ENCODE measurements at places on chromosomes 6 and 20.

GRCh38 chr6:161804838-161805237 lies 531.0 kb upstream of the AGPAT4 start:
- peak; percentile 22 for DNase-seq

GRCh38 chr6:16783509-16783908 lies 22.2 kb upstream of the ATXN1 start:
- DNase-seq, result no peak

DNA sequence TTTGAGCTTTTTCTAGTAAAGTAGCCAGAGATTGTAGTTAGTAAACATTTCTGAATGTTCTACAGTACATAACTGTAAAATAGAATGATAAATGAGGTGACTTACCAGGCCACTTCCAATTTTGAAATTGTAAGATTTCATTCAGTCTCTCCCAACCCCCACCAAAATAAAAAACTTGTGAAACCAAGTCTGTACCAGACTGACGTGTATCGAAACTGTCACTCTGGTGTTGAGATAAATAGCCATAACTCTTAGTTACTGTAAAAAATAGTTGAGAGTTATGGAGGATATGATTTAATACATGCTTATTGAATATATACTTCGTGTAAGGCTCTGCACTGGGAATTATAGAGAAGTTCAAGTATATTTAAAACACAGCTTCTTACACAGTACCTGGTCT lies 455.7 kb downstream of the PLCB1 start:
- DNase-seq, result no peak

DNA sequence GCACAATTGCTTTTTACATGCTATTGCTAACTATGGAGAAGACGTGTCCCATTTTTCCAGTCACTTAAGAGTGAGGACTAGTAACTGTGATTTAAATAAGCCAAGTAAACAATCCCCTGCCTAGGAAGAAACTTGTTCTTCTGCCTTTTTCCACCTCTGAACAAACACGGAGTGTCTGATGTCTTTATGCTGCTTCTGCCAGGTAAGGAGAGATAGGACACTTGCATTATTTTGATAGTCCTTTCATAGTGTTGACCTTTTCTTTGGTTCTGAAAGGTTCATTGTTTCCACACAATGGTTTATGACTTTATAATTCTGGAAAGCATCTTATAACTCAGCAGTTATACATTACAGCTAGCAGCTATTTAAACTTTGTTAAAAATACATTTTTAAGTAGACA lies 8.4 kb downstream of the LRP11 start:
- DNase-seq, result no peak

GRCh38 chr6:21451546-21452013 lies 142.0 kb upstream of the SOX4 start:
- DNase-seq, result no peak

- DNase-seq, result no peak
Observed at GRCh38 chr20:573414-574296, 30.1 kb upstream of the CSNK2A1 start.

DNA sequence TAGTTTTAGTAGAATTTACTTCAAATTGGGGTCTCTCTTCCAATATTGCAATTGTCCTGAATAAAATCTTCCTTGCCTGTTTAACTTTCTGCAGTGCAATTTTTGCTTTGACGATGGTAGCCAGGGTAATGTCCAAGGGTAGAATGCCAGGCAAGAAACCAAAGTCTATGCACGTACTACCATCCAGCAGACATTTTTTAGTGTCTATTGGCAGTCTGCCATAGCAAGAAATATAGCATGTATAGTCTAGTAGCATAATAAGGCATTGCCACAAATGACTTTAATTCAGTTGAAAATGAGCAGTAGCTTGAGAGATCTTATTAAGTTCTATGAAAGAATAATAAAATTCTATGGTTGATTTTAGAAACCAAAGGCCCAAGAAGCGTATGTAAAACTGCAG lies 62.3 kb upstream of the KCNQ5 start:
- DNase-seq, result no peak

GRCh38 chr6:38705924-38706323 lies 3.0 kb upstream of the GLO1 start:
- no peak for DNase-seq

DNA sequence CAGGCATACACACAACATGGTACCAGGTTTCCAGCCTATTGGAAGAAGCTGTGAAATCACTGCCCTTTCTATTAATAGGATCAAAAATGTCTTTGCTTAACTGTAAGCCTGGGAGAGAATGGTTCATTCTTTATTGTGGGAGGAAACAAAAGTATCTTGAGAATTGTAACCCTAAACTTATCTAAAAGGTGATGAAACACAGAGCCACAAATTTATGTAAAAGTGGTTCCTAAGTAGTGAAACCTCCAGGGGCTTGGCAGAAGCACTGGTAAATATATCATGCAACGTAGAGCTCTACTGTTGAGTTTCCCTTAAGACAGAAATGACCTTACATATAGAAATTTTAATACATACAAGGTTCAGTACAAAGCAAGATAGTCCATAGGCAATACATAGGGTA lies 17.2 kb upstream of the NOX3 start:
- peak; percentile 58 for DNase-seq

DNA sequence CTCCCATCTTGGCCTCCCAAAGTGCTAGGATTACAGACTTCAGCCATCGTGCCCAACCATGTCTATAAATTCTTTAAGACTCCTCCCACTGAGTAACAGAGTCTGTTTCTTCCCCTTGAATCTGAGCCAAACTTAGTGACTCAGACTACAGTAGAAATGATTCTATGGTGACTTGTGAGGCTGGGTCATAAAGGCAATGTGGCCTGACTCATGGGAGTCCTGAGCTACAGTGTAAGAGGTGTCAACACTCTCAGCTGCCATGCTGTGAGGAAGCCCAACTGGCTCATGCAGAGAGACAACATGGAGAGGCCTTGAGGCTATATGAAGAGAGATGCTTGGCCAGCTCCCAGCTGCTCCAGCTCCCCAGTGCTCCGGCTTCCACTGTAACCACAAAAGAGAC lies 5.2 kb upstream of the NRSN2 start:
- peak; percentile 84 for DNase-seq

DNA sequence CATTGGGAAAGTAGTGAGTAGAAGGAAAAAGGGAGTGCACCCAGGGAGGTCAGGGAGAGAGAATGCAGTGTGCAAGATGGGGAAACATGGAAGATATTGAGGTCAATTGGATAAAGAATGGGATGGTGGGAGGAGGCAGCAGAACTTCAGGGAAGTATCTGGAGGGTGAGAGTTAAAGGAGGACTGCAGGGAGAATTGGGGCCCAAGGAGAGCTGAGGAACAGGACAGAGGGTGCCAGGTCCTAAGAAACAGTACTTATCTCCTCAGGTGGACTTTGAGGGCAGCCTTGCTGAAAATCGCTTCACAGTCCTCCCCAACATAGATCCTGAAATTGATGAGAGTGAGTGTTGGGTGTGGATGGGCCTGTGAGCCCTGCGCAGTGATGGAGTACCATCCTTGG lies 4.2 kb upstream of the SAPCD1 start:
- no peak for DNase-seq

DNA sequence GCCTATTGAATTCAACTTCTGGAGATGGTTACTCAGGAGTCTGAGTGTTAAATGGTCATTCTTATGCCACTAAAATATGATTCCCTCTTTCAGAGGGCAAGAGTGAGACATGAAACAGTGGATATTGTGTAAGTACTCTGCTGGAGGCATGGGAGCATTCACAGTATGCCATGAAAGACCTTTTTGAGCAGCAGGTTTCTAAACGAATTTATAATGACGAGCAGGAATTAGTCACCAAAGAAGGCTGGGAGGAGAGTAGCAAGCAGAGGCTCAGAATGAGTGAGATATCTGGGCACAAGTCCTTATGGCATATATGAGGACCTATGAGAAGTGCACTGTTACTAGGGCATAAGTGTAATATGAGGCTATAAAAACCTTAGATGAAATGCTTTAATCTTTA lies 10.9 kb upstream of the MYB start:
- no peak for DNase-seq

DNA sequence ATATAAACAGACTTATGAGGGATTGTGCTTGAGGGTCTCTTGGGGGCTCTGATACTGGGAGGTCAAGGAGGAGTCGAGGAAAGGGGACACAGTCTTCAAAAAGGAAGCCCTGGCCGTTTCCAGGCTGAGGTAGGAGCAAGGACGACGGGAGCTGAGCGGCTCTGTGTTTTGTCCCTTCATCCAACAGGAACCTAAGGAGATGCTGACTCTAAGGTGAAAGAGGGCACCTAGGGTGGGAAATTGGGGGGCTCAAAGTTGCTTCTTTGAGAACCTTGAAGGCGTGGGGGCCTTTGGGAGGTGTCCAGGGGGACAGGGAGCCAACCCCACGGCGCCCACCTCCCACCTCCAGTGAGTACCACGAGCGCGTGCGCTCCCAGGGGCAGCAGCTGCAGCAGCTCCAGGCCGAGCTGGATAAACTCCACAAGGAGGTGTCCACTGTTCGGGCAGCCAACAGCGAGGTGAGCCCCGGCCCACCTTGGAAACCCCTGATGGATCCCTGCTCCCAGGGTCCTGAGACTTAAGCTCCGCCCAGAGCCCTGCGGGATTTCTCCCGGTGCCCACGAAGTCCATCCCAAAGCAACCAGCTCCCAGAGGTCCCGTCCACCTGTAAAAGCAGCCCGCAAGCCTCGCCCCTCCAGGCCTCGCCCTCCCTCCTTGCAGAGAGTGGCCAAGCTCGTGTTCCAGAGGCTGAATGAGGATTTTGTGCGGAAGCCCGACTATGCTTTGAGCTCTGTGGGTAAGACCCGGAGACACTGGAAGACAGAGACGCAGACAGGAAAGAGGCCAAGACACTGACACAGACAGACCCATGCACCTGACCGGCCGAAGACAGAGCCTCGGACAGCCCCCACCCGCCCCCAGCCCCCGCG lies 2.9 kb downstream of the SPAG4 start:
- DNase-seq, result peak; percentile 34

- no peak for DNase-seq
Observed at GRCh38 chr6:108750801-108751200, 97.4 kb upstream of the ARMC2 start.

DNA sequence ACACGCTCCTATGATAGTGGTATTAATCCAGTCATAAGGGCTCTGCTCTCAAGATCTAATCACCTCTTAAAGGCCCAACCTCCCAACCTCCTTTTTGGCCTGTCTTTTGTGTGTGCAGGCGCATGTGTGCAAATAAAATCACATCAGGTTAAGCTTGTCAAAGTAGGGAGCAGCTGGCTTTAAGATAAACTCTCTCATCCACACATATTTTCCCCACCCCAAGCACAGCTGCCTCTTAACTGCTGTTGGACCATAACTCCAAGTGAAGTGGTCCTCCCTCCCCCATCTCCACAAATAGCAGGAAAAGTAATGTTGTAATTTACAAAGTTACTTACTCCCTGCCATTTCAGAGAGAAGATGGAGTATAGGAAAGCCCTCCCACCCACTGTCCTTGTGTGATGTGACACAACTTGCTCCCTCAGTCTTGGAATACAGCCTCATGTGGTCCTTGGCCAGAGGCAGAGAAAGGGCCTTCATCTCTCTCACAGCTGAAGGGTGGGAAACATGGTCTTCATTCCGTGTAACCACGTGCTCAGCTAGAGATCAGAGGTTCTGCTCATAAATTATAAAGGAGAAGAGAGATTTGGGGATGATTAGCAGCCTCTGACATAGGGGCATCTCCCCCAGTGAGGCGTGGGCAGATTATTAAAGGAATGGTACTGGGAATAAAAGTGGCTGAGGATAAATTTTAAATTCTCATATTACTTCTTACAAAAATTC lies 74.8 kb upstream of the TPD52L1 start:
- no peak for DNase-seq

DNA sequence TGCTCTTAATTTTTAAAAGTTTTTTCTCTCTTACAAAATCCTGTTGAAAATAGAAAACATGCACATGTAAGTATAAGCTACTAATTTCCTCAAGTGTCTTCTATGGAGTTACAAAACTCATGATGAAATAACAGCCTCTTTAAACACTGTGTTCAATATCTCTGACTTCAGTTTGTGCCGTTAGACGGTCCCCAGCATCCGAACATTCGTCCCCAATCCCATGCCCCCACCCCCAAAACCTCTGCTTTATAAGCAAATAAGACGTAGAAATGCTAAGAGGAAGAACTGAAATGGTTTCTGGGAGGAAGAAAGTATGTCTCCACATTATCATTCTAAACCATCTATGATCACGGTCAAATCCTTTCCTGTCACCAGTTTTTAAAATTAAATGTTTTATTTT lies 31.7 kb upstream of the MYB start:
- no peak for DNase-seq

DNA sequence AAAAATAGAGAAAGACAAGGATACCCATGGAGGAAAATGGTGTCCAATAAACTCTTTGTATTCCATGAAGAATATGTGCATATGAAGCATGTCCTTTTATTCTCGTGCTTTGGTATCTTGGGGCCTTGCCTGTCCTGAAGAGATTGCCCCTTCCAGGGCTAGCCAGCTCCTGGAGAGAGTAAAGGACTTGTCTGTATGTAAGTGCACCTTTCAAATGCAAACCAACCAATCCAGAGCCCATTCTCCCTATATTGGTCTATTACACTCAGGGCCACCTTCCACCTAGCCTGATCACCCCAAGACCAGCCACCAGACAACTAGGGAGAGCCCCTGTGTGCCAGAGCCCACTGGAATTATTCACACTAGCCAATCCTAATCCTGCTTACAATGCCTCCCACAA lies 221.6 kb downstream of the CD83 start:
- DNase-seq, result no peak

DNA sequence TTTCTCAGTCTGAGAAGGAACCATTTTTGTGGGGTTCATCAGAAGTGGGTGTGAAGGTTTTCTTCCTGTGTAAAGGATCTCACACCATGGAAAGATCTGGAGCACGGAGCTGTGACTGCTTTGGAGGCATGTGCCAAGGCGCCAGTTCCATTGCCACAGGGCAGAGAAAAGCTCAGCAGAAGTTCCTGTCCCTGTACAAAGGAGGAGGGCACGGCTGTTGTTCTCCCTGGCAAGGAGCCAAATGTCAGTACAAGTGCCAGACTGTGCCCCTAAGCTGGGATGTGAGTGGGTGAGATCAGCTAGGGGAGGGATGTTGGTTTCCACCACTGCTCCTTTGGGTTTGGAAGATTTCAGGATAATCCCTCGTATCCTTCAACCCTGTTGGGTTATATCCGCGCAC lies 117.3 kb downstream of the CRYBG1 start:
- no peak for DNase-seq

GRCh38 chr6:92507552-92507951 lies 911.8 kb downstream of the EPHA7 start:
- DNase-seq, result no peak

DNA sequence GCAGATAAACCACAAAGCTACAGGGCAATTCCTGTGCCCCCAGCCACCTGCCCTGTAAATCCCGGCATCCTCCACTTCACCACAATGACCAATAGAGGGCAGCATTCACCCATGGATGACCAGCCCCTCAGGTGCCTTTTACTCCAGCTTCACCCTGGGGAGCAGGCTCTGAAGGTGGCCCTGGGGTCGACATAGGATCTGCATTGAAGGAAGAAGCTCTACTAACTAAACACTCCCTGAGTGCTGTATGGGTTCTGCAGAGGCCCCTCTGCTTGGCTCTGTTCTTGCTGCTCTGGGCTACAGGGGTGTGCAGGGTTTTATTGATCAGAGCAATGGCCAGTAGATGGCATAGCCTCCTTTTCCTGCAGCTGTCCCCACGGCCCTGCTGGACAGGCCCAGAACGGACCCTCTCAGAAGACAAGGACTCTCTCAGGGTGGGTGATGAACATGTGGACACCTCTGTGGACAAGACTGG lies 20.3 kb downstream of the CST4 start:
- peak; percentile 58 for DNase-seq
